ENCODE measurements at places on chromosomes 7 and 10.

DNA sequence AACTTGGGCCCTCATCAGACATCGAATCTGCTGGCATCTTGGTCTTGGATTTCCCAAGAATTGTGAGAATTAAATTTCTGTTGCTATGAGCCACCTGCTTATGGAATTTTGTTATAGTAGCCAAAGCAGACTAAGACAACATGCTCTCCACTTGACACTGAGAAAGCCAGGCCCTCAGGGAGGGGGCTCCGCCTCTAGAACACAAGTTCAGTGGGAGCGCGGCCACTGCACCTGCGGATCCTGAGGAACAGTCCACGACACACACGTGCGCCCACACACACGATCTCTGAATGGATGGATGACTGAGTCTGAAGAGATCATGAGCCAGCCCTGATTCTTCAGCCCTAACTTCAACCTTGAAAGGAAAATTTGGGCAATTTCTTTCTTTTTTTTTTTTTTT lies 73.7 kb downstream of the CTBP2 start:
- DNase-seq = no peak

GRCh38 chr10:131635564-131636015 lies 265.2 kb upstream of the PPP2R2D start:
- no peak for DNase-seq

- DNase-seq = no peak
These were observed 10.4 kb upstream of the LMBR1 start for GRCh38 chr7:156903232-156903909.

DNA sequence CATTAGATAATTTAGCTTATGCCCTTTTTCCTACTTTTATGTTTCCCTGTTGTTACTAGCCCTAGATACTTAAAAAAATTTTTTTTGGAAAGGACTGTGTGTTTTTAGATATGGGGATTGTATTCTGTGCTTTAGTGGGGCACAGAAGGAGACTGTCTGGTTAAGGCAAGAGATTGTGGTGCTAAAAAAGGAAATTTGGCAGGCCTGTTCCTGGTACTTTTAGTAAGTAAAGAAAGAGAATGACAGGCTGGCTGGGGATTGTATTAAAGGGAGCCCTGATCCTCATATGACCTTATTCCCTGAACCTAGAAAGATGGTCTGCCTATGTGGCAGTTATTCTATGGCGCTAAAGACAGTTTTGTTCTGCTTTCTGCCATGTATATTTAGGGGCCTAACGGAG lies 74.8 kb downstream of the AUTS2 start:
- no peak for DNase-seq

GRCh38 chr10:109762555-109762954 lies 160.8 kb downstream of the XPNPEP1 start:
- DNase-seq = no peak

GRCh38 chr10:35346248-35346647 lies 9.9 kb downstream of the CCNY start:
- DNase-seq = no peak

GRCh38 chr10:78579995-78580394 lies 488.8 kb upstream of the ZMIZ1 start:
- no peak for DNase-seq

DNA sequence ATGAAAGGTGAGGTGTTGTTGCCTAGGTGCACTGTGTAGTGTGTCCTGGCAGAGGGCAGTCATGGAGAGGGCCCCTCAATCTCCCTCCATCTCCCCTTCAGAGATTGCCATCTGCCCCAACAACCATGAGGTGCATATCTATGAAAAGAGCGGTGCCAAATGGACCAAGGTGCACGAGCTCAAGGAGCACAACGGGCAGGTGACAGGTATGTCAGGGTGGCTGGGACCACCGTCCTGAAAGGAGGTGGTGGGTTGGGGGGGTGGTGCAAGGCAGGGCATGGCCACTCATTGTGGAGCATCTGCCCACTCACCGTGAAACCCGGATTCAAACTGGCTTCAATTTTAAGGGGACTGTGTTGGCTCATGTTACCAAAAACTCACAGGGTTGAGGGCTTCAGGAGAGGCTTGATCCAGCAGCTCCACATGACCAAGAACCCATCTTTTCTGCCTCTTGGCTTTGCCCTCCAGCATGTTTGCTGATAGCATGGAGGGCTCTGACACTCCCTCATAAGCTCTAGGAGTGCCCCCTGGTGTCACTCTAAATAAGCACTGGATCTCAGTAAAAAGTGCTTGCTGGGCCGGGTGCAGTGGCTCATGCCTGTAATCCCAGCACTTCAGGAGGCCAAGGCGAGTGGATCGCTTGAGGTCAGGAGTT lies 12.2 kb downstream of the ARPC1B start:
- DNase-seq = no peak

- DNase-seq = no peak
These were observed 315.9 kb upstream of the SEMA3A start for GRCh38 chr7:84510505-84510904.

- DNase-seq = no peak
These were observed 31.2 kb downstream of the FOXK1 start for GRCh38 chr7:4713183-4713784.

GRCh38 chr7:155753446-155753965 lies 58.8 kb downstream of the SHH start:
- no peak for DNase-seq

- no peak for DNase-seq
These were observed 114.0 kb downstream of the PTPN20 start for GRCh38 chr10:47025253-47025539.

DNA sequence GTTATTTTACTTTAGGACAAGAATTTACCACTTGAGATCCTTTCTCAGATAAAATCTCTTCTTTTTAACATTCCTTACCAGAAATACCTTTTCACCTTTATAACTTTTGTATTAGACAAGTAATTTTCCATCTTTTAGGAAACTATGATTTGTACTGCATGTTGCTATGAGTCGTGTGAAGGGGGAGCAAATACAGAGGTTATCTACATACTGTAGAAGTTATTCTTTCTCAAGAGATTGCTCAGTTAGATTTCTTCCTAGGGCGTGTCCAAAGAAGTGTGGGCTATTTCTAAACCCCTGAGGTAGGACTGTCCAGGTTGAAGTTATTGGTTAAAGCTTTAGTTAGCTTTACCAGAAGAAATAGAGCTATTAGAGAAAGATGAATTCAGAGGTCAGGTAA lies 30.2 kb upstream of the ARHGAP12 start:
- no peak for DNase-seq

DNA sequence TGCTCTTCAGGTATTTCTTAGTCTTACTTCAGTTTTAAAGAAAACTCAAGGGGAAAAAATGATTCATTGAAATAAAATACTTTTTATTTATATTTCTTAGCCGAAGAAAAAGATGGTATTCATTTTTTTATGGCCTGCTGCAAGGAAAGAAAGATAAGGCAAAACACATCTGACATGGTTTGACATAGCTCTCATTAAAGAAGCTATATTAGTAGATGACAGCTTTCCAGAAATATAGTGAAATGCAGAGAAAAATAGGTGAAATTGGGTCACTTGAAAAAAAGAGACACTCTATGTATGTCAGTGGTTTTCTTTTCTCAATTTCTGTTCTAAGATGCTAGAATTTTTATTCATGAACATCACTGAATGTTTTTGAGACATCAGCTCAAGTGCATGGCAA lies 438.3 kb downstream of the PLXDC2 start:
- no peak for DNase-seq

- DNase-seq = no peak
These were observed 97.2 kb downstream of the KAT6B start for GRCh38 chr10:74923556-74923955.

DNA sequence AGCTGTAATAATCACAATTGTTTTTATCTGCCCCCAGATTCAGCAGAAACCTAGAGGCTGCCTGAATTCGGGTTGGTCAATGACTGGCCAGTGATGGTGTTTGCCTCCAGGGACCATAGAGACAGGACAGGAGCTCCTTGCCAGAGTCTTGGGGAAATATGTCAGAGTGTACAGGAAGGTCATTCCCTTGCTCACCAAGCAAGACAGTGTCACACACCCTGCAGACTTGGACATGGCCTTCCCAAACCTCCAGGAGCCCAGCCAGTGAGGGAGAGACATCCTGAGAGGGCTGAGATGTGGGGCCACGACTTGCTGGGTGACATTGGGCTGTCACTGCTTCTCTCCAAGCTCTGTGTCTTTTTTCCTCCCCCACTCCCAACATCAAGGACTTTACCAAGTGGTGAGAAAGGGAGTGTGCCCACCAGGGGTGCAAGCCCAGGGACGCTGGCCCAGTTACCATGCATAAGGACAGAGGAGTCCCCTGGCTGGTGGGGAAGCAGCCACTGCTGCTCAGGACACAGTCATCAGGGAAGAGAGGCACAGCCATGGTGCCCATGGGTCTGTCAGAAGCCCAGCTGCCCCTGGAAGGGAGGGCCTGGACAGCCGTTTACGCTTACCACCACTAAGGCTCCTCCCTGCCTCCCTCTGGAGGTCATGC lies 25.3 kb upstream of the C10orf53 start:
- DNase-seq = no peak

DNA sequence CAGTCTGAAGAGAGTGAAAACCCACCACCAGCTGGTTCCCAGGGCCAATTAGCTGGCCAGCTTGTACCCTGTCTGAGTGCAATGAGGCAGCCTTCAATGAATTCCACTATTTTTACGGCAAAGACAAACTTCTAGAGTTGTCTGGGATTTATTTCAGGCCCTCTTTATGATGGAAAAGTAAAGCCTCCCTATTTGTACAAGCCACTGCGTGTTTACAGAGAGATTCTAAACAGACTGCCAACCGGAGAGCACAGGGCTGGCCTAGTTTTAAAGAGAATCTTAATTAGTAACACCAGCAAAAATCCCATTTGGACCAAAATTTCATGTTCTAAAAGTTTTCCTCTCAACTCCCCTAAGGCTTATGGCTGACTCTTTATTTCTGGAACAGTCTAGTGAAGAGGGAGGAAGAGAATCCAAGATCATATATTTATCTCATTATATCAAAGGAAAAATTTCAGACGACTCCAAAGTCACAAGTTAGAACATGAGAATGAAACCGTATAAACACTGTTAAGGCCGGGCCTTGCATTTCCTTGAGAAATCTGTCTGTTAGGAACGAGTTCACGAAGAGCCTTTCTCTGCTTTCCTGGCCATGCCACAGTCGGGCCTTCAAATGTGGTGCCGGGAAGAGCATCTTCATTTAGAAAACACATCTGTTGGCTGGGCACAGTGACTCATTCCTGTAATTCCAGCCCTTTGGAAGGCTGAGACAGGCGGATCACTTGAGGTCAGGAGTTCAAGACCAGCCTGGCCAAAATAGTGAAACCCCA lies 724.6 kb upstream of the NRP1 start:
- no peak for DNase-seq

DNA sequence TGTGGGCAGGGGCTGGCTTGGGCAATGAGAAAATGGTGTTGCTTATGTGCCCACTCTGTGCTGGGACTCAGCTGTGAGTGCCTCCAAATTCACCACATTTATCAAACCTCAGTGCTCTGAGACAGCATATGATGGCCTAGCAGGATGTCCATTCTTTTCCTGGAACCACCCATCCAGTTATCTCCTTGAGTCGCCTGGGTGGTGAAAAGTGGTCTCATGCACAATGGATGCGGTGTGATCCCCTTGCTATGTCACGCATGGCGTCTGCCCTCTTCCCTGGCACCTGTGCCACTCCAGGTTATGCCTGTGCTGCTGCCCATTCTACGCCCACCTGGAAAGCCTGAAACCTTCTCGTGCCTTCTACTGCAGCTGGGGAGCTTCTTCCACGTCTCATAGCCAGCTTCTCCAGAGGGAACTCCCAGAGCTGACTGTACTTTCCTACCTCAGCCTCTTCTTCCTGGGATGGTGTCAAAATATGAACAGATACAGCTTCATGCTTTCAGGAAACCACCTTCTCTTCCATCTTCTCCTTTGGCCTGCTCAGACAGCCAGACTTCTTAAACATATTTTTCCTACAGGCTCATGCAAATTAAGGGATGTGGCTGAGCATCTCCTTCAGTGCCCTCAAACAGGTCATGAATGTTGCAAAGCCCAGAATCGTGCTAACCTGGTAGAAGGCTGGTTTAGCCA lies 147.3 kb downstream of the PFKFB3 start:
- no peak for DNase-seq

DNA sequence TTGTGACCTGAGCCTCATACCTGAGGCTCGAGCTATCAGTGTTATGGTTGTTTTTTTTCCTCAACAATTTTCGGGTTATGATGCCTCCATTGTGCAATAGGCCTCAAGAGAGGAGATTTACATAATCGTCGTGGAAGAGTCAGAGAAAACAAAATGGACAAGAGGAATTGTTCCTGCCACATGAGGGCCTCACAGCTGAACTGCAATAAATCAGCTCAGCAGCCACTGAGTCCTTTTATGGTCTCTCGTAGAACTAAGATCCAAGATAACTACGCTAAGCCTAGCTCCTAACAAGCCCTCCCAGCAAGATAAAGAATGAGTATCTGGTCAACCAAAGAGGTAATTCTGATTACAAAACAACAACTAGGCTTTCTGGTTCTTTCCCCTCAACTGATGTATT lies 336.8 kb downstream of the WDR11 start:
- no peak for DNase-seq

DNA sequence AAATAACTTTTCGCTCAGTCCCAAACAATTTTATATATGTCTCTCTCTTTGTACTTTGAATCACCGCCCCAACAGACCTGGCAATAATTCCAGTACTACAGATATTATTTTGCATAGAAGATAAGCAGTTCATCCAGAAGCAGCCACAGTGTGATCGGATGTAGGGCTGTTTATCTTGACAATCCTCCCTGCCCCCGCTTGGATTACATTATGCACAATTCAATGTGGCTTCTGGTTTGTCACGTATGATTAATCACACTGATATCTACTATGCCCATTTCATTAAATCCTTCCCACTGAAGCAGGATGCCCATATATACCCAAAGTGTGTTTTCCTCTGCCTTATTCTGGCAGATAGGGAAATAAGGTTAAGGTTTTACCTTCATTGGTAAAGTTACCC lies 115.2 kb downstream of the PDE1C start:
- no peak for DNase-seq

GRCh38 chr10:12902135-12902572 lies 99.4 kb downstream of the CCDC3 start:
- no peak for DNase-seq

DNA sequence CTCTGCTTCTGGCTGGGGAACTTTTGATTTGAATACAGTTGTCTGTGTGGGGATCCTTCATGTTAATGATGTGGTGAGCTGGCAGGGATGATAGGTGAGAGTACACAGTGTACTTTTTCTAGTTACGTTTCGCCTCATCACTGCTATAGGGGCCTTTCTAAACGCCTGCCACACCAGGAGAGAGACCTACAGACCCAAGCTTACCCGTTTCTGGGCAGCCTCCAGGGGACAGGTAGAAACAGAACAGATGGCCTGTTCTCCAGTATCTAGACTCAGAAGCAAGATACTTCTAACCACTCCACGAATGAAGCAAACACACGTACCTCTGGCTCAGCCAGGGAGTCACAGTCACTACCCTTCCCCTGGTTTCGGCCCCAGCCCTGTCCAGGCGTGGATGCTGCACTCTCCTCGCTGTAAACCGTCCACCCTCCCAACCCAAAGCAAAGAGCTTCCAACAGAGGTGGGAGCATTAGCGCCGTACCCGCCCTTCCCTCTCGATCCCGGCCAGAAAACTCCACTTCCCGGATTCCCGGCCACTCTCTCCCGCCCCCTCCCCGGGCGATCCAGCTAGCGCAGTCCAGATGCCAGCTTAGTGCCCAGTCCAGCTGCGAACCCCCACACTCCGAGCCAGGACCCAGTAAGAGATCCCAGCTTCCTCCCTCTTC lies 1.2 kb downstream of the CCDC6 start:
- DNase-seq = no peak

All from thoracic aorta (tissue), 2 donors.